CD8-positive, alpha-beta T cell (primary cell): ENCODE measurements at places on chromosomes 7 and 10. TPM values are rescaled to one million over a fixed set of nuclear protein-coding genes. Genes with fewer than 3 reads are reported as not detected.

The SYT15B gene
- not detected for total RNA-seq

The AIFM2 gene
- total RNA-seq = 2.6 TPM

The DGKB gene
- not detected for total RNA-seq

The SYT15 gene
- 0.22 TPM for total RNA-seq

The TMEM225B gene
- total RNA-seq = 2.1 TPM

The SH2D4B gene
- total RNA-seq = not detected

The CAV1 gene
- not detected for total RNA-seq

The RET gene
- not detected for total RNA-seq

The NAMPT gene
- 198 TPM for total RNA-seq

The IGF2BP3 gene
- total RNA-seq = not detected

The ZNF777 gene
- 22.2 TPM for total RNA-seq

The PHF14 gene
- total RNA-seq = 18.0 TPM

The FKBP6 gene
- not detected for total RNA-seq

The NXPH1 gene
- not detected for total RNA-seq
